ENCODE measurements at places on chromosomes 11 and 22.

- no peak for DNase-seq
Observed at GRCh38 chr11:126405374-126405773, 49.9 kb downstream of the ST3GAL4 start.

GRCh38 chr22:38213319-38213989 is 11.7 kb downstream of the MAFF start:
- no peak for DNase-seq

DNA sequence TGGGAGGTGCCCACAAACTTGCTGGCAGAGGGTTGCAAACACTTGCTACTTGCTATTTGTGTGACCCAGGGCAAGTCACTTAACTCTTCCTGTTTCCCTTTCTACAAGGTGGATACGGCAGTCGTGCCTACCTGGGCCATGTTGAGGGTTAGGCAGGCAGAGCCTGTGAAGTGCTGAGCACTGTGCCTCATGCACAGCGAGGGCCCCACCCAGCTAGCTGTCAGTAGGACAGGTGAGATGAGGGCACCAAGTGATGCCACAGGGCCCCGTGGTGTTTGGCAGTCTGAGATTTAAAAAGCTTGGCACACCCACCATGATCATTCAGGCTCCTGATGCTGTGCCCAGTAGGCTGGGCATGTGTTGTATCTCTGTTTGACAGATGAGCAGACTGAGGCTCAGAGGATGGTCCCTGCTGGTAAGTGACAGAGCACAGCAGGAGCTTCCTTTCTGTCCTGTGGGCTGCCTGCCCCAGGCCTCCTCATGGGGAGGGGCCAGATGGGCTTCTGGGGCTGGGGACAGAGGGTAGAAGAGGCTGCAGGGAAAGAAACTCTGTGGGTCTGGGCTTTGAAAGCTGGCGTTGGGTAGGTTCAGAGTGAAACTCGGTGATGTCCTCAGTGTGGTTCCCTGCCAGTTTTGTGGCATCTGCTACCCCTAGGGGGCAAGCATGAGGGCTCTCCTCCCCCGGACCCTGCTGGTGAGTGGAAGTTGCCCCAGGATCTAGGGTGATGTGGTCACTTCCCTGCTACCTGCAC is 59.3 kb downstream of the TSPAN18 start:
- no peak for DNase-seq

DNA sequence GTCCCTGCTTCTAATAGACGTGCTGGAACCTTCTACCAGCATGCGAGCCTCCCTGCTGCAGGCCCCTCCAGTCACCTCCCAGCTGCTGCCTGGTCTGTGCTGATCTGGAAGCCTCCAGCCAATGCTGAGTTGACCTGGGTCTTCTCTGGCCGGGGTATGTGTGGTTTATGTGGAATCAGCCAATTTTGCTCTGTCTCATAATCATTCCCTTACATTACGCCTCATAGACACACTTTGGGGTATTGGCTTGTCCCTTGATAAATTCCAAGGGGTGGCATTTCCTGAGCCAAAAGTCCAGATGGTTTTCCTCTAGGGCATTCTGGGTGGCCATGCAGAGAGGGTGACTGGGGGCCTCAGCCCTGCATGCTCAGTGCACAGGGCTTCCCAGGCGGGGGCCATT is 8.3 kb upstream of the KMT5B start:
- no peak for DNase-seq

- no peak for DNase-seq
Observed at GRCh38 chr22:41178425-41178975, 26.6 kb upstream of the L3MBTL2 start.

GRCh38 chr11:57599381-57599780 is 1.9 kb downstream of the SERPING1 start:
- DNase-seq, result no peak

DNA sequence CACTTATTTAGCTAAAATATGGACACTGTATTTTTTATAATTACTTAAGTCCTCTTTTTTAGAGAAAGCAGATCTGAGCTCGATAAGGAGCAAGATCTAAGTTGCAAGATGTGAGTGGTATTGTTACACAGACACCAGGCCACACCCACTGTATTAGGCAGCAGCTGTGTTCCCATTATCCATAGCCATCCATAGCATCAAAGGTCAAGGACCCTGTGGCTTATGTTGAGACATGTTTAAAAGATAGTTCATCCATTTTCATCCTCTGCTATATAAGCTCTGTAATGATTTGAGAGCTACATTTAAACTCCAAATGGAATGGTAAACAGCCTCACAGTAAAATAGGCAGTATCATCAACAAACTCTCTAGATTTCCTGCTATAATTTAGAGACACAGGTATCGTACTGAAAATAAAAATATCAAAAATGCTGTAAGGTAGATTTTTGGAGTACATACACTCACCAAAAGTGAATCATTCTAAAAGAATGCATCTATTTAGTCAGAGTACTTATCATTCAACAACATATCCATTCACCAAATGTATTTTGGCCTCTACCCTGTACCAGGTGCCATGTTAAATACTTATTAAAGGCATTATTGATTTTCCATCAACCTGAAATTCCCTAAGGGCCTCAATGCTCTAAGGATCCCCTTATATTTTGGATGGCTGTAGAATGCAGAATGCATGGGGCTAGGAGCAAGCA is 574.0 kb downstream of the LRRC4C start:
- DNase-seq, result no peak

- no peak for DNase-seq
Observed at GRCh38 chr11:2664376-2664775, 35.4 kb downstream of the KCNQ1OT1 start.

DNA sequence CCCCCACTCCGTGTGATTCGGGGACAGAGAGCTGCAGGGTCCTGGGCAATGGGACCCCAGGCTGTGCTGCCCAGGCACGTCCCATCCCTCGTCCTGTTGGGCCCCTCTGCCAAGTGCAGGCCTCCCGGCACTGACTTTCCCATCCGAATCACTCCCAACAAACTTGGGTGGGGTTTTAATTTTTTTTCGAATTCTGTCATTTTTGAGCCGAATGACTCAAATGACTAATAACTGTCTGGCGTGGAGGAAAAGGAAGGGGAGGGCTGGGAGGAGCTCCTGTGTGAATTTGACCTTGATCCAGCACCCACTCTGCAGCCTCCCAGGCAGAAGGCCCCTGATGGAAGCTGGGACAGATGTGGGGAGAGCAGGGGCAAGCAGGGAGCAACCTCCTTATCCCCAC is 1173.2 kb downstream of the BRD1 start:
- DNase-seq, result no peak

DNA sequence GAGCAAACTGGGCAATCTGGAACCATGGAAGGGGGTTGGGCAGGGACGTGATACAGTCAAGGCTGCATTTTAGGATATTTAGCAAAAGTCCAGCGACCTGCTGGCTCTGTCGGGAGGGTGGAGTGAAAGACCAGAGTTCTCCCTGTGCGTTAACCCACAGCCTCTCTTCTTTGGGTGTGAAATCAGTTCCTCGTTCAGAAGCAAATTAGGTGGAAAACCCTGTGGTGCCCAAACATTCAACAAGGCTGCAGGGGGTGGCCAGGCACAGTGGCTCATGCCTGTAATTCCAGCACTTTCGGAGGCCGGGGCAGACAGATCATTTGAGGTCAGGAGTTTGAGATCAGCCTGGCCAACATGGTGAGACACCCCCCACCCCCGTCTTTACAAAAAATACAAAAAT is 5.9 kb downstream of the TMEM151A start:
- DNase-seq, result no peak

- DNase-seq, result peak; percentile 19
Observed at GRCh38 chr11:32893343-32894148, 935 bp downstream of the QSER1 start.

GRCh38 chr22:23470811-23471389 is 109.2 kb downstream of the IGLL1 start:
- DNase-seq, result no peak

- DNase-seq, result no peak
Observed at GRCh38 chr11:84137960-84138359, 851.8 kb upstream of the CCDC90B start.

- no peak for DNase-seq
Observed at GRCh38 chr22:45772743-45773142, 101.1 kb downstream of the ATXN10 start.

- no peak for DNase-seq
Observed at GRCh38 chr11:113907681-113908080, 3.1 kb downstream of the HTR3B start.

DNA sequence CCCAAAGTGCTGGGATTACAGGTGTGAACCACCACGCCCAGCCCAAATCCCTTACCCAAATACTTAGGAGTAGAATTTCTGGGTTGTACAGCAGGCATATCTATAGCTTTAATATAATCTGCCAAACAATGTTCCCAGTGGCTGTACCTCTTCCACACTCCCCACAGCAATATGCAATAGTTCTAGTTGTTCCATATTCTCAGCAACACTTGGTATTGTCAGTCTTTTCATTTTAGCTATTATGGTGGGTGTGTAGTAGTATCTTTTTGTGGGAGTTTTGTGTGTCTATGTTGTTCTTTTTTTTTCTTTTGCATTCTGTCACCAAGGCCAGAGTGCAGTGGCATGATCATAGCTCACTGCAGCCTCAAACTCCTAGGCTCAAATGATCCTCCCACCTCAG is 18.8 kb downstream of the SCGB1A1 start:
- DNase-seq, result no peak

DNA sequence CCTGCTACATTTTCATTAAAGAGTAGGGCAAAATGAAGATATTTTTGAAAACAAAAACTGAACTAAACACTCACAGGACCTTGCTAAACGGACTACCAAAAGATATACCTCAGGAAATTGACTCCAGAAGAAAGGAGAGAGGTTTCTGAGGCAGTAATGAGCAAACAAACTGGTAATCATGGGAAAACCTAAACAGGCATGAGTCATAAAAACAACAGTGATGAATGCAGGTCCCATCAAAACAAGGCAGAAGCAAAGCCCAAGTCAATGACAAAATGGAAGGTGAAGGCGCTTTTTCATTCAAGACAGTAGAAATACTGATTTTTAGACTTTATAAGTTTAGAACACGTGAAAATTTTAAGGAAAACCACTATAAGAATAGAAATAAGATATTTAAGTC is 104.5 kb downstream of the EFCAB6 start:
- DNase-seq, result no peak

DNA sequence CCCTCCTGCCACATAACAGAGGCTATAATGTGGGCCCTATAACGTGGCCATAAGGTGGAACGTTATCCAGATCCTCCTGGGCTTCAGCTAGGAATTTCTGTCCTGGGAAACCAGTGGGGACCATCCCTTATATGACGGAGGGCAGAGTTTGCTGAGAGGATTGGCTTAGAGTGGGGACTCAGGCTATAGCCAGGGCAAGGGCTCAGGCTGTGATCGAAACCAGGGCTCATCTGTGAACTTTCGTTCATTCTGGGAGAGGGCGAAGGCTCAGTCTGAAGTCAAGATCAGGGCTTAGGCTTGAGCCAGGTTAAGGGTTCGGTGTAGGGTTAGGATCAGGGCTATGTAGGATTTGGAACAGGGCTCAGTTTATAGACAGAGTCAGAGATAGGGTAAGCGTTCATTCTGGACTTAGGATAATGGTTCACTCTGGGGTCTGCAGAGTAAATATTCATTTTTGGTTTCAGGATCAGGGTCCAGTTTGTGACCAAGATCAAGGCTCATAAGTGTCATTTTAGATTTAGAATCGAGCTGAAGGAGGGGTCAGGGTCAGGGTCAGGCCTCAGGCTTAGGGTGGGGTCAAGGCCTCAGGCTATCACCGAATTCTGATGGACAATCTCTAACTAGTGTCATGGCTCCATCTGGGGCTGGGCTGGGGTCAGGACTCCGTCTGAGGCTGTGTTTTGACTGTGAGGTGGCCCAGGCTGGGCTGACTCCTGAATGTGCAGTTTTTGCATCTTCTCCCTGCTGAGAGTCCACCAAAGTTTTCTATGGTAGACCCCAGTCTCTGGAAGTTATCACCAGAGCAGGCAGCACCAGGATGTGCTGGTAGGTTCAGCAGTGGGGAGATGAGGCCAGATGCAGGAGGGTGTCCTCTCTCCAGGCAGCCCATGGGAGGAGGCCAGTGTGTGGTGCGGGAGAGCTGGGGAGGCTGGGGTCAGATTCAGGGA is 33.9 kb upstream of the SOX10 start:
- no peak for DNase-seq

GRCh38 chr22:32255726-32256125 is 579 bp upstream of the SLC5A4 start:
- DNase-seq, result no peak

- DNase-seq, result no peak
Observed at GRCh38 chr22:35399114-35399677, 744 bp upstream of the MCM5 start.

GRCh38 chr11:119029069-119029339 is 1.7 kb downstream of the SLC37A4 start:
- DNase-seq, result no peak

DNA sequence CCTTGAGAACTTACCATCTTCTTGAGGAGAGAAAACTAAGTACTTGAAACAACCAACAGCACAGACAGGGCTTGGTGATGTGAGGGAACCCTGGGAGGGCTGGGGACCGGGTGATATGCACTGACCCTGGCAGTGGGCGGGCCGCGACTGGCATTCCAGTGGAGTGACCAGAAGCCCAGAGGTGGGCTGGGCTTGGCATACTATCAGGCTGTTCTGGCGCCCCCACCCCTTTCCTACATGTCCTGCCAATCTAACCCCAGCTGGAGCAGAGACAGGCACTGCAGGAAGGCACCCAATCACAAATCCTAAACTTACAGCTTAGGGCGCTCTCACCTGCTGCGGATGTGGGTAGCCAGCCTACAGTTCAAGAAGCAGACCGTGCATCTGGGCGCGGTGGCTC is 54.0 kb upstream of the GCAT start:
- no peak for DNase-seq

GRCh38 chr22:44693756-44694155 is 8.2 kb upstream of the PRR5 start:
- DNase-seq, result no peak

DNA sequence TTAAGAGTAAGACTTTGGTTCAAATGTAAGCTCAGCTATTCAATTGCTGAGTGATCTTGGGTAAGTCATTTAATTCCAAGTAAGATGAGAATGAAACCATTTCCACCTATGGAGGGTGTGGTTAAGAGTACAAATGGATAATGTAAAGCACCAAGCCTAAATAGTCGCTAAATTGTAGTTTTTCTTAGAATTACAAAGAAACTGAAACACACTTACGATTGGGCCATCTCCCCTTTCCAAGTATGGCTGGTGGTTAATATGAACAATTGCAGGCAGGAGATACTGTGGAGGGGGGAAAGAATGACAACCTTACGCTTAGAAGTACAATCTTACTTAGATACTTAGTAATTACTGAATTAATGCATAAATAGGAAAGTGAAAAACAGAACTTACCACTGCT is 8.2 kb downstream of the DDX17 start:
- no peak for DNase-seq

GRCh38 chr22:24392218-24392931 is 35.0 kb upstream of the ADORA2A start:
- DNase-seq, result no peak

DNA sequence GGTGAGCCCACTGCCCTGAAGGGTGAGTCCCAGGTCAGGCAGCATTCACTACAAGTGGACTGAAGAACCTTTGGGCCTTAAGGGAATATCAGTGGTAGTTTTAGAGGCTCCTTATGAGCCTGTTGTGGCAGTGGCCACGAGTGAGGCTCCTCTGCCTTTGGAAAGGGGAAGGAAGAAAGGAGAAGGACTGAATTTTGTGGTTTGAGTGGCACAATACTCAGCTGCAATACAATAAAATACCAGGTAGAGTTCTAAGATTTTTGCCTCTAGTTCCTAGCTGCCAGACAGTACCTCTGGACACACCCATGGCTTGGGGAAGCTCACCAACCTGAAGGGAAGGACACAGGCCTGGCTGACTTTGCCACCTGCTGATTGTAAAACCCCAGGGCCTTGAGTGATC is 260.9 kb downstream of the DYNC2H1 start:
- DNase-seq, result no peak

GRCh38 chr11:2314525-2315394 is 12.9 kb downstream of the TSPAN32 start:
- DNase-seq, result no peak

GRCh38 chr11:116114198-116114651 is 610.0 kb upstream of the CADM1 start:
- DNase-seq, result no peak
